Activated CD4-positive, CD25-positive, alpha-beta regulatory T cell (primary cell): ENCODE measurements at places on chromosomes 1 and 21.

DNA sequence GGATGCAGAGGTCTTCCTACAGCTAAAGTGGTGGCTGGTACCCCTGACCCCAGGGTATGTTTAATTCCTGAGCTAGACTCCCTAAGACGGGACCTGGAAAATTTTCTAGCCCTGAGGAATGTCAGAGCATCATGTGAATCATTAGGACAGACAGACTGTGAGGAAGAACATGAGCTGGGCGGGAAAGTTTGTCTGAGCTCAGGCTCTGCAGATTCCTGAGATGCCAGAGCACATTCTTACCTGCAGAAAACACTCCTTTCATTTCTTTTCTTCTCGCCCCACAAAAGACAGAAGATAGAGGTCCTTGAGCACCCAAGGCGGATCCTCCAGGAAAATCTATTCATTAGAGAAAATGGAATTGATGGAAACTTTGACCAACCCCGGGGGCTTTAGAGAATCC is 6.5 kb downstream of the CAPN2 start:
- DNase-seq, result no peak

DNA sequence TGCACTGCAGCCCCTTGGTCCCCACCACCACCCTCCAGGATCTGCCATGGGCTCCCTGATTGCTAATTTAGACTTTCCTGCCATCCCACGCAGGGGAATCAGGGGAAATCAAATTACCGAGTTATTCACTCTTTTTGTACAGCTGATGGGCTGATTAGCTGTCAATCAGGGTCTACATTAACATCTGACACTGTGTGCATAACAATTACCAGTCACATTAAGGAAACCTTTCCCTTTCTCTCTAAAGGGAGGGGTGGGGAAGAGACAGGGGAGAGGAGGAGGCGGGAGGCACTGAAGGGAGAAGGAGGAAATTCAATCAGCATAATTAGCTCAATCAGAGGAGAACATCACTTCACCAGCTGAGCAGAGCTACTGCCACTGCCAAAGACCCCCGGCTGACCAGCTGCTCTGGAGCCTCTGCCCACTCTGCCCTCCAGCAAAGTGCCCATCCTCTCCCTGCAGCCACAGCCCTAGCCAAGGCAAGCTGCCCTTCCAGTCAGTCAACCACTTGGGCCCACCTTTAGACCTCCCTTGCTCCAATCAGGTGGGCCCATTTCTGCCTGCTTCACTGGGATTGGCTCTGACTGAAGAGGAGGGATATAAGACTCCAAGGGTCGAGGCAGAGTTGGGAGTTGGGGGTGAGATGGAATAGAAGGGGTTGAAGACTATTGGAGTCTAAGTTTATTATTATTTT is 199.3 kb upstream of the ZC3H12A start:
- DNase-seq, result no peak

DNA sequence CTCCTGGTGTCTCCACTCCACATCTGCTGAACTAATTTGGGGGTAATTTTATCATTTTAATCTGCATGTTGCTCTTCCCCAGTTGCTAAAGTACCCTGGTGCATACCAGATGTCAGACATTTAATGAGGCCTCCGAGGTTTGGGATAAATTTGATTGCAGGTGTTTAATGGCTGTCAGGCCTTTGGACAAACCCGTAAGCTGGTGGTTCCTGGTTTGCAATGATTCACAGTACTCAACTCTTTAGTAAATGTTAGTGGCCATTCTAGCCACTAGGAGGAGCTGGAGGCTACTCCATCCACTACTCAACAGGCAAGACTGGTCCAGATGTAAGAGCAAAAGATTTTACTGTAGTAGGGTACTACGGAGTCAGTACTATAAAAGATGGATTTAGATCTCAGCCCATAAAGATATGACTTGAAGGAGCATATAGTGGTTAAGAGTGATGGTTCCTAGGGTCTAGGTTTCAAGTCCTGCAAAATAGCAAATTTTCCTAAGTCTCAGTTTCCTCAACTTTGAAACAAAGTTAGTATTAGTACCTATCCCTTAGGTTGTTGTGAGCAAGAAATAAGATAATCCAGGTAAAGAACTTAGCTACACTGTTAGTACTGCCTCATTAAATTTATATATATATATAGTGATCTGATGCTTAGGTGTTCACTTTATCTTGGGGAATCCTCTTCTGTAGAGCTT is 132.8 kb downstream of the SNX7 start:
- no peak for DNase-seq

GRCh38 chr1:115286431-115287205 is 51.4 kb downstream of the NGF start:
- no peak for DNase-seq

DNA sequence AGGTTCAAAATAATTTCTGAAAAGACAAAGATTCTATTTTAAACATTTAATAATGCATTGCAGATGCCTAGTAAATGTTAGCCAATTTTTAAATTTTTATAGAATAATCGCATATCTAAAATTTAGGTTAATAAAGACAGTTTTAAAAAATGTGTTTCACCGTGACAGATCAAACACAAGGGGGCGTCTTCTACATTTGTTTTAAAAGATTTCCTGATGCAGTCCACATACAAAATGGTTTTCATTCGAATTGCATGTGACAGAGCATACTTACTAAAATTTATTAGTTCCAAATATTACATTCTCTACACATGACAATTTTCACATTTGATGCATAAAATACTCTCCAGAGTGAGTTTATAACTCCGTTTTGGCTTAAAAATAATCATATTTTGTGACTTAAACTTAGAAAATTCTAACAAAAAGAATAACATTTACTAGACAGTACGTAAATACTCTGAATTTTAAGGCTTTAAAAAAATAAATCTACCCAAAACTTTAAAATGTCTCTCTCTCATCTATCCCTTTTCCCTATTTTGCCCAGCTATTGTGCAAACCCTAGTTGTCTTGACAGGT is 75.5 kb downstream of the ADAMTS1 start:
- DNase-seq, result no peak

- no peak for DNase-seq
Observed at GRCh38 chr1:151325646-151326429, 1.4 kb downstream of the PI4KB start.

GRCh38 chr1:48338257-48338656 is 115.7 kb downstream of the SLC5A9 start:
- DNase-seq, result no peak
